ENCODE measurements at places on chromosomes 3 and 15. TPM values are rescaled to one million over a fixed set of nuclear protein-coding genes. Genes with fewer than 3 reads are reported as not detected.
A peak's percentile ranks its signal among the peaks of the same experiment; 100 is the strongest.

DNA sequence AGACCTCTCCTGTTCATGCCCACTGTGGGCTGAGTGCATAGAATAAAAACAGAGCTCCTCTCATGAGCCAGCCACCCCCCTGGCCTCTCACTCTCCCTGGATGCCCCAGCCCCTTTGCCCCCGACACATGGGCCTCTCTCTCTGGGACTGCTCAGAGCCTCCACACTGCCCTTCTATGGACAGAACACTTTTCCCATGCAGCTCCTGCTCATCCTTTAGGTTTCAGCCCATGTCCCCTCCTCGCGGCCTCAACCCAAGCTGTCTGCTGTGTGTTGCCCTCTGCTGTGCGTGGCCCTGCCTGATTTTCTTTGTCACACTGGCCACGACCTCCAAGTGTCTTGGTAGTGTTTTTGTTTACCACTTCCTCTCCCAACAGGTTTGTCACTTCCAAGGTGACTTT lies 20.7 kb upstream of the PRR23E start:
- DNase-seq, result no peak

DNA sequence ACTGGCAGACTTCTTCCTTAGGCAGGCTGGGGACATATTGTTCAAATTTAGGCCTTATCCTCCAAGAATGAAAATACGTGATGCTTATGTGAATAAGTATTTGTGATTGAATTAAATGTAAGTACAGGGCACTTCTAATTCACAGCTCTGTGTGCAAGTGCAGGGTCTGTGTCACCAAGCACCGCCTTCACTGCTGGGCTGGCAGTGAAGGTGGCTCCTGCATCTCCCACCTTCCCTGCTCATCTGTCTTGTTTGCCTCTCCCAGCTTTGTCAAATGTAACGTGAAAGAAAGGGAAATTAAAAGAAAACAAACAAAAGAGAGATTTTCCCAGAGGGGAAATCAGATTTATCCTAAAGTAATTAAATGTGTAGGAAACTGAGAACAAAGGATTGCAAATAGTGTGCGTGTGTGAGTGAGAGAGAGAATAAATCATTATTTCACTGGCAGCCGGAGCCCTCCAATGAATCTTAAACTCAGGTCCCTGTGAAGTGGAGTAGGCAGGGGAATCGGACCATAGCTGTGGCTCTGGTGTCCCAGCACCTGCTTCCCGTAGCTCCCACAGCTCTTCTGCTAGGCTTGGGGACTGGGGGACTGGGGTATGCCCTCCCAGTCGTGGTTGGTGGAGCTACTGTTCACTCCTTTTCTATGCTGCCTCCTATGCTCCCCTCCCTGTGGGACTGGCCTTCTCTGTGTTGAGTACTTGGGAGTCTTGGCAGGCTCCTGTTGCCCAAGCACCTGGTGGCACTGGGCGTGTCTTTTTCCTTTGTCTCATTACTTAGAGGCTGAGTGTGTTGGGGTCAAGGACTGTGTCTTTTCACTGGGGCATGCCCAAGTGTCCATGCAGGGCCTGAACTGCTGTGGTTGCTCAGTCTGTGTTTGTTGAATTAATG lies 222.2 kb downstream of the EPHB1 start:
- no peak for DNase-seq

GRCh38 chr3:168876346-168877035 lies 780.8 kb upstream of the GOLIM4 start:
- peak; percentile 12 for DNase-seq

DNA sequence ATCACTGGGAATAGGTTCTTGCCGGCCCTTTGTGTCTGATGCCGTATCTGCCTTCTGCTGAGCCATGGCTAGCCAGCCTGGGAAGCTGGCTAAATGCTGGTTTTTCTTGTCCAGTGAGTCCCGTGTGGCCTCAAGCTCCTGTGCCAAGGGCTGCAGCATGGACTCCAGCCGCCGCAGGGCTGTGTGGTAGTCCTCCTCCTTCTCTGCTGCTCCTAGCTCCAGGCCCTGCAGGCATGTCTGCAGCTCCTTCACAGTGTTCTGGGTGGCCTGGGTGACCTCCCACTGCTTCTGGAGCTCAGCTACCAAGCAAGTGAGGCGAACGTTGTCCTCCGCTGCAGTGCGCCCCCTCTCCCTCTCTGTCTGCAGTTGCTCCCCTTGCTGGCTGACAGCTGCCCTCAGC lies 24.9 kb downstream of the CXCR6 start:
- DNase-seq, result no peak

OXSM gene
- total RNA-seq, result 11.4 TPM

DNA sequence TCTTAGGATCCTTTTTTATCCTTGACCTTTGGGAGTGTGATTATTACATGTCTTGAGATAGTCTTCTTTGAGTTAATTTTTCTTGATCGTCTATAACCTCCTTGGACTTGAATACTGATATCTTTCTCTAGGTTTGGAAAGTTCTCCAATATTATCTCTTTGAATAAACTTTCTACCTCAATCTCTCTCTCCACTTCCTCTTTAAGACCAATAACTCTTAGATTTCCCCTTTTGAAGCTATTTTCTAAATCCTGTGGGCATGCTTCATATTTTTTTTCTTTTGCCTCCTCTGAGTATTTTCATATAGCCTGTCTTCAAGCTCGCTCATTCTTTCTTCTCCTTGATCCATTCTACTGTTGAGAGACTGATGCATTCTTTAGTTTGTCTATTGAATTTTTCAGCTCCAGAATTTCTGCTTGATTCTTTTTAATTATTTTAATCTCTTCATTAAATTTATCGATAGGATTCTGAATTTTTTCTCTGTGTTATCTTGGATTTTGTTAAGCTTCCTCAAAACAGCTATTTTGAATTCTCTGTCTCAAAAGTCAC lies 12.1 kb downstream of the USF3 start:
- DNase-seq, result no peak

PRR20G gene
- total RNA-seq, result not detected

DNA sequence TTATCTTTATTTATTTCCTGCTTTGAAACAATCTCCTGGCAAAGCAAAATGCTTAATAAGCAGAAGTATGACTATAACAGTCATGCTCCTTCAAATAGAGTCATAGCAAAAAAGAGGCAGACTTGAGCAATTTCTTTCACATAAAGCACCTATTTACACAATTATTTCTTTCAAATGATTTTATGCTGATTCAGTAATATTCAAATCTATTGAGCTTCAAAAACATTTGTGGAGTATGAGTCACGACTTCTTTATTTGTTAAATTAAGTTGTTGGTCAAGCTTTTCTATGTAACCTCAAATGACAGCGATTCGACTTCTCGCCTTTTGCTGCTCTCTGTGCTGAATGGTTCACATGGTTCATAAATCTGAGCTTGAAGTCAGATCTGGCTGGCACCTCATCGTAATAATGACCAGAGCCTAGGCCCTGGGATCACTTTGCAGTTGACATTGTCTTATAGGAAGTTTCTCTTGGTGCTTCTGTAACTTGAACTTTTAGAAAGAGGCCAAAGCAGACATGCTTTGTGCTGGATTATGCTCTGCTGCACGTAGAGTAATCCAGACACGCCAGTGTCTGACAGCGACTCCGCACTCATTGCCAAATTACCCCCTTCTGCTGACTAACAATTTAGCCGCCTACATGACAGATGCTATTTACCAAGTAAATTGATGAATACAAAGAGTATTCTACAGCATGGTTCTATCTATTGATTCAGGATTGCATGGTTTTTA lies 139.0 kb downstream of the MCTP2 start:
- no peak for DNase-seq

ZNF80 gene
- not detected for total RNA-seq

DNA sequence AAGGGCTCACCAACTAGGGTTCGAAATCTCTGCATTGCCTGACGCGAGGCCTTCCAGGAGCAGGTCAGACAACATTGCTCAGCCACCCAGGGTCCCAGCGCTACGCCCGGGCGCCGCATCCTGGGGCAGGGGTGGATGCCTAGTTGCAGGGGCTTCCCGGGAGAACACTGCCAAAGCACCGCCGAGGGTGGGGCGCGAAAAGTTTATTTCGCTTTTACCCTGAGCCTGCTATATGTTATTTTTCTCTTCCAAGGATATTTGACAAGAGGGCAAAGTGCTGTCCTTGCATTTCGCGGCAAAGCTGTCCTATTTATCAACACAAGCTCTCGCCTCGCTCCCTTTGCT lies 549 bp upstream of the SOX14 start:
- peak; percentile 39 for DNase-seq

RFTN1 gene
- total RNA-seq, result 41.8 TPM

GRCh38 chr3:59388555-59389270 lies 338.9 kb upstream of the CFAP20DC start:
- DNase-seq, result no peak

DNA sequence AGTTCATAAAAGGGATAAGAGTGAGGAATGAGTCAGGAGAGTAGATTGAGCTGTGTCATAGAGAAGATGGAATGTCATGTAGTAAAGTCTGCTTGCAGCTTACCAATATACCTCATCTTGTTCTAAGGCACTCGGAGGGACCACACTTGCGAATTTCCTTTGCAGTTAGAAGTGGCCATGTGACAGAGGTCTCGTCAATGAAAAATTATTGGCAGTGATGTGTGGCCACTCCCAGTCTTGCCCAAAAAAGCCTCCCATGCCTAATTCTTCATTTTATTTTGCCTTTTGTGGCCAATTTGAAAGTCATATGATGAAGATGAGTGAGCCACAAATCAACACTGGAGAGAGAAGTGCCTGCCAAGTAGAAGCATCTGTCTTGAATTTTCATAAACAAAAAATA lies 465.6 kb upstream of the ZNF385D start:
- DNase-seq, result no peak

CLCN2 gene
- total RNA-seq, result 6.3 TPM

DNA sequence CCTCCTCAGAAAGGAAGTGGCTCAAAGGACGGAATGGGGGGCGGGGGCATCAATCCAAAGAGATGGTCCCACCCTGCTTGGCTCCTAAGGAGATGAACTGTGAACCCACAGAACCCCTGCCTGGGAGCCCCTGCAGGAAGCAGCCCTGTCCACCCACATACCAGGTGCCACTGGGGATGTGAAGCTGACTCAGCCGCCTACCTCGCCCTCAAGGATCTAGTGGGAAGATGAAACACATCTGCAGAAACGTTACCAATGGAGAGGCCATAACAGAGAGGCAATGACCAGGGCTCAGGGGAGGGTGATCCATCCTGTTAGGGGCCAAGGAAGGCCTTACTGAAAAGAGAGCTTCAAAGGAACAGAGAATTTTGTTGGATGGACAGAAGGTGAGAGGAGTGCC lies 35.1 kb downstream of the EAF1 start:
- no peak for DNase-seq

GP5 gene
- 0.23 TPM for total RNA-seq

DNA sequence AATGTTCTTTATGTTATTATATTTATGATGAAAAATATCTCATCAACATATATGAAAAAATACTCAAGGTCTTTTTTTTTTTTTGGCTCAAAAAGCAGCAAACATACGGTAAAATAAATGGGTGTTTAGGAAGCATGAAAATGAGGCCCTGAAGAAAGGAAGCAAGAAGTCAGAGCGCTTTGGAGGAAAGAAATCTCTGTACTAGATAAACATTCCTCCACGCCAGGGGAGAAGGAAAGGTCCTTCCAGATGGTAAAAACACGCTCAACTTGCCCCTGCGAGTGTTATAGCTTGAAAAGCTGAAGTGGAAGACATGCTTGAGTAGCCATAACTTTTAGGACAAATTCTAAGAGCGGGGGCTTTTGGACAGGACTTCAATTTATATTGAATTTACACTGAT lies 52.9 kb downstream of the FEM1B start:
- no peak for DNase-seq

CPB1 gene
- 37.2 TPM for total RNA-seq

PLA2G4F gene
- not detected for total RNA-seq

DNA sequence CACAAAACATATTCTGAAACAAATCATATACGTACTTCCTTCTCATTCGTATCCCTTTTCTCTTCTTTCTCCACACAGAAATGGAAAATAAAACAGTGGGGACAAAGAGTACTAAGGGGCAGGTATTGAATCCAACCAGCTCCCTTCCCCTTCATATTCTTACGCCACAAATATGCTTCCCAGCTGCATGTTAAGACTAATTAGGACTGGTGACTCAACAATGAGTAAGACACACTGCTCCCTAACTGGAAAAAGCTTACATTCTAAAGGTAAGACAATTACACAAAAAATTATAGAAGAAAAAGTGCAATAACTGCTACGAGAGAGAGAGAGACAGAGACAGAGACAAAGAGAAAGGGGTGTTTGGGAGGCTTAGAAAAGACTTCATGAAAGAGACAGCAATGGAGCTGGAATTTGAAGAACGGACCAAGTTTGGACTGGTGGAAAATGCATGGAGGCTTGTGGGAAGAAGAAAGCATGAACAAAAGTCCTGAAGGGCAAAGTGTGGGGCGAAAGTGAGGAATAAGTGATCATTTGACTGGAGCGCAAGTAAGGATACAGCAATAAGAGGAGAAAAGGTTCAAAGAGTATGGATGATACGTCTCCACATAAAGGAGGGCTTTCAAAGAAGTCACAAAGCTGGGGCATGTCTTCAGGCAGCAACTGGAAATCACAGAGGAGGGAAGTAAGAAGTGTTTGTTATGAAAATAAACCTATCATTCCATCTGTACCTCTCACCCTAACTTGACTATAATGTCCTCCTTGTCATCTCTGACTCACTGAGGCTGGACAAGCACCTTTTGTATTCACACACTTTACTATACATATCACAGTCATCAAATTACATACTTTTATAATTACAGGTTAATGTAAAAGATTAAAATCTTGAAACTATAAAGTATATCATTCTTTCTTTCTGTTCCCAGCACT lies 49.2 kb downstream of the RYK start:
- DNase-seq, result no peak

GRCh38 chr3:109171479-109171878 lies 35.0 kb downstream of the C3orf85 start:
- DNase-seq, result no peak

- no peak for DNase-seq
Measured at GRCh38 chr3:22241110-22241509, 490.1 kb upstream of the ZNF385D start.

DNA sequence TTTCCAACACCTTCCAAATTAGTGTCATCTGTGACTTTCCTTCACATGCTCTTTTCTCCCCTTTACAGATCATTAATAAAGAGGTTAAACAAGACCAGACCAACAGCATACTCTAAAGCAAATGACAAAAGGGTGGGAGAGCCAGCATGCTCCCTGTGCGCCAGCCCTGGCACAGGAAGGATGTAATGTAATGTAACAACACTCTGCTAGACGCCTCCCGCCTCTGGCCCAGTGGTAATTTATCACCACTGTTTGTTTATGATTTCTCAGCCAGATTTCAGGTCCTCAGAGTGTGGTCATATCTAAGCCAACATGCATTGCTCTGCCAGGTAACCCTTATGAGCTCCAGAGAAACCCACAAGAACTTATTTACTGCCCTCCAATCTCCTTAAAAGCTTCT lies 189.5 kb upstream of the WNT5A start:
- DNase-seq, result no peak

DNA sequence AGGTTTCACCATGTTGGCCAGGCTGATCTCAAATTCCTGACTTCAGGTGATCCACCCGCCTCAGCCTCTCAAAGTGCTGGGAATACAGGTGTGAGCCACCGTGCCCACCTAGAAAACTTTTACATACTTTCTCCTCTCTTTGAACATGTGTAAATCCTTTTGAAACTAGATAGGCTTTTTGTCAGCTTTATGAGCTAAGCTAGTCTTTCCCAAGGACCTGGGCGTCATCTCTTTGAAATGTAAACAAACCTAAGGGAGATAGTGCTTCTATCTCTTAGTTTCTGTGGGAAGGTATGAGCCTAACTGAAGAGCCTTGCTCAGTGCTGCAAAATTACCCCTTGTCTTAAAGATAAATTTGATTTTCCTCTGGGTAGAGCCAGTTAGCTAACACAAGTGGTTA lies 4.8 kb downstream of the CX3CR1 start:
- no peak for DNase-seq

GRCh38 chr3:105812194-105812586 lies 56.6 kb downstream of the CBLB start:
- no peak for DNase-seq

GRCh38 chr3:145448436-145448835 lies 712.5 kb downstream of the PLOD2 start:
- no peak for DNase-seq

ITIH1 gene
- not detected for total RNA-seq

Data from endothelial cell (in vitro differentiated cells).